ENCODE measurements at places on chromosomes 7 and 10.
A peak's percentile ranks its signal among the peaks of the same experiment; 100 is the strongest.

DNA sequence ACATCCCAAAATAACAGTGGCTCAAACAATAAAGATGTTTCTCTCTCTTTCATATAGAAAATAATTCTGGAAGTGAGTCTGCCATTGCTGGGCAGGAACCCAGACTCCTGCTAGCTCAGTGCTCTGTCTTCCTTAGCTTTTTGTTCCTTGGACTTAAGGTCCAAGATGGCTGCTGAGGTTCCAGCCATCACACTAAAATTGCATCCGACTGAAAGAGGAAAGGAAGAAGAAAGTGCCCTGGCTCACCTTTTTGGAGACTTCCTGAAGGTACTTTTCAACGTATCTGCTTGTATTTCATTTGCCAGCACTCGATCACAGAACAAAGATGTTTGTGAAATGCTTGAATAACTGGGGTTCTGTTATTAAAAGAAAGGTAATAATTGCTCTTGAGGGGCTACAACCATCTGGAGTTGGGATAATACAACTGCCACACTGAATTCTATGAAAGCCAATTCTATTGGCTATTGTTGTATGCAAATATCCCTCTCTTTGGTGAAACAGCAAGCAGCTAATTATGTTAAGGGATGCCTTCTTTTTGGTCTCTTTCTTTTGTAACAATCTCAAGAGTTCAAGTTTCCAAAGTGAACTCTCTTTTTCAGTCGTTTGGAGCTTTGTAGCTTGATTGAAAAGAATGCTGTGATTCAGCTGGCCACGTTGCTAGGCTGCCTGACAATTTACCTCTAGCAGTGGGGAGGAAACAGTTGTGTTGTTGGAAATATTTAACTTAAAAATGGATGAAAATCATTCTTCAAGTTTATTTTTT lies 83.9 kb downstream of the BAMBI start:
- no peak for DNase-seq

- DNase-seq, result no peak
Observed at GRCh38 chr7:12066004-12066403, 145.1 kb upstream of the TMEM106B start.

DNA sequence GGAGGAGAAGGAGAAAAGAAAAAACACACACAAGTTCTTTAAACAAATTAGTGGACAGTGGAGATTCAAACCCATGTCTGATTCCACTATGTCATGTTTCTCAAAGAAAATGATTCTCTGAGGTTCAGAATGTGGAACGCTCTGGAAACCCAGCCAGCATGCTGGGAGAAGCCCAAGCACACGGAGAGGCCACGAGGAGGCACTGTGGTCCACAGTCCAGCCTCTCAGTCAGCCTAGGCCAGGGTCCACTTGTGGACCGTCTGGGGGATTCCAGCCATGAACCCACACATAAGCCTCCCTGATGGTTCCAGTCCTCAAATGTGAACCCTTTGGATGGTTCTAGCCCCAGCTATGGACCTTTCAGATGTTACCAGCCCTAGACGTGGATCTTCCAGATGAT lies 73.4 kb downstream of the CAV1 start:
- no peak for DNase-seq

- DNase-seq, result no peak
Observed at GRCh38 chr7:84207025-84207424, 12.4 kb upstream of the SEMA3A start.

DNA sequence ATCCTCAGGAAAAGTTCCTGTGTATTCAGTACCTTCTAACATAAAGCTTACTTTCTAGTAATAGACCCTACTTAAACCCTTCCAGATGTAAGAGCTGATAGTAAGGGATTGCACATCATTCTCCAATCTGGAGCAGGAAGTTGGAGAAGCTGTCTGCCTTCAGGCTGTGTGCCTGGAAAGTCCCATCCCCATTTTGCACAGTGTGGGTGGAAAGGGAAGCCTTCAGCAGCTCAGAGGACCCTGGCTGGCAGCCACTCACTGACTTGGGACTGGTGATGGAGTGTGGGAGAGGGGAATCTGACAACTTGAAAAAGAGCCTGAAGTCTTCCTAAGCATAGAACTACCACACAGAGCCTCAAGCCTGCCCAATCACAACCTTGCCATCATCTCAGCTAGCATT lies 164.1 kb upstream of the ADO start:
- no peak for DNase-seq

DNA sequence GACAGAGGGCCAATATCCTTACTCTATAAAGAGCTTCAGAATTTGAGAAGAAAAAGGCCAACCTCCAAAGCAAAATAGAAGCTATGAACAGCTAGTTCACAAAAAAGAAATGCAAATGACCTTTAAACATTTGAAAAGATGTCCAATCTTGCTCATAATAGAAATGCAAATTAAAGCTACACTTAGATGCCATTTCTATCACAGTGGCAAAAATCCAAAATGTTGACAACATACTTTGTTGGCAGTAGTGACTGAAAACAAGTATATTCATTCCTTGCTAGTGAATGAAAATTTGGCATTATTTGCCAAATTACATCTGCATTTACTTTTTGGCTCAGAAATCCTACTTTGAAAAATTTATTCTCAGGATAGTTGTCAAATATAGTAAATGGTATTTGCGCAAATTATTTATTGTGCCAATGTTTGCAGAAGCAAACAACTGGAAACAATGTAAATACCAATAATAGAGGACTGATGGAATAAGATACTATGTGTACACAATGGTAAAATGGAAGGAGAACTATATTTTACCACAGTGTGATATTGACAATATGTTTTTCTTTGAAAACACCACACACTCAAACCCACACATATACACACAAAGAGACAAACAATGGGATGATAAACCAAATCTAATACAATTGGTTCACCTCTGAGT lies 9.4 kb downstream of the TMEM106B start:
- DNase-seq, result no peak

DNA sequence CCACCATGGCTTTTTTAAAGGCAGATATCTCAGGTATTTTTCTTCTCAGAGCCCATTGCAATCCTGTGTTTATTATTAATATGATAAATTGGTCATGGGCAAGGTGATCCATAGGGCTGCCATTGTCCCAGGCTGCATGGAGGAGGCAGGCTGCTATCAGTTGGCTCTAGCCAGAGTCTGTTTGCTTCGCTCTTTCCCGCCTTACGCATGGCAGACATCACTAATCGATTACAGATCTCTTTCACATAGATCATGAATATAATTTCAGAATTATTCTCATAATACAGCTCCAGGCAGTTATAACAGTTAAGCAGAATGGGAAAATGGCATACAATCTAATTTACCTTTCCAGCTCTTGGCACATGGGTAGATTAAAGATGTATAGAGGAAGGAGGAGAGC lies 30.4 kb upstream of the HABP2 start:
- DNase-seq, result no peak

GRCh38 chr7:84820481-84820880 lies 366.4 kb downstream of the SEMA3D start:
- no peak for DNase-seq

DNA sequence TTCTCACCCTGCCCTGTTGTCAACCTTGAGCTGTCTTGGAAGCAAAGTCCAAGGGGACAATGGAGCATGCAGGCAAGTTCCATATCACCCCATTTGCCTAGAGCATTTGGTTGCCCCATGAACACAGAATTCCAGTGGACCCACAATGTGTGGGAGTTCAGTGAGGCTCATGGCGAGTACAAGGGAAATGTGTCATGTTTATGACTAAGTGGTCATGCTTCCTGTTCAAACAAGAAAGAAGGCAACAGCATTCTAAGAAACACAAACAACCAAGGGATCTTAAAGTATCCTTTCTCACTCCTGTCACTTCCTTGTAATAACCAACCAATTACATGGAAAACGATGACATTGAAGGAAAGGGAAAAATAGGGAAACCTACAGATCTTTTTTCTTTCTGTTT lies 513.0 kb downstream of the INHBA start:
- no peak for DNase-seq

- no peak for DNase-seq
Observed at GRCh38 chr10:29517352-29517923, 117.3 kb downstream of the SVIL start.

- DNase-seq, result peak; percentile 42
Observed at GRCh38 chr10:17025444-17026295, 103.9 kb downstream of the CUBN start.

- no peak for DNase-seq
Observed at GRCh38 chr10:31322647-31323046, 3.6 kb downstream of the ZEB1 start.
